ENCODE measurements at places on chromosomes 3 and 15.

DNA sequence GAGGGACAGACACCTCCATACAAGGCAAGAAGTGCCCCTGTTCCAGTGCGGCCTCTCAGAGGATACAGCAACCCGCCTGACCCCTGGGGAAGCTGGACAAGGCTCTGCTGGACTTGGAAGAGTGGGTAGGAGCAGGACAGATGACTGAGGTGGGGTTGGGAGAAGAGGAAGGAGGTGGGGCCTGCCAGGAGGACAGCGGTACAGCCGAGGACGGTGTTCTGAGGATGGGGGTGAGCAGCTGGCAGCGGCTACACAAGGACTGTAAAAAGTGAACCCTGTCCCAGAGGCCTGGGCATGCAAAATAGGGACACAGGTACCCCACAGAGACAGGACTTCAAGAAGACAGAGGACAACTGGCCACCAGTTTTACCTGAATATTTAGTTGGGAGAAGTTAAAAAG lies 23.5 kb upstream of the ELP6 start:
- DNase-seq, result no peak

GRCh38 chr15:64461721-64462162 lies 1.4 kb downstream of the ZNF609 start:
- no peak for DNase-seq

DNA sequence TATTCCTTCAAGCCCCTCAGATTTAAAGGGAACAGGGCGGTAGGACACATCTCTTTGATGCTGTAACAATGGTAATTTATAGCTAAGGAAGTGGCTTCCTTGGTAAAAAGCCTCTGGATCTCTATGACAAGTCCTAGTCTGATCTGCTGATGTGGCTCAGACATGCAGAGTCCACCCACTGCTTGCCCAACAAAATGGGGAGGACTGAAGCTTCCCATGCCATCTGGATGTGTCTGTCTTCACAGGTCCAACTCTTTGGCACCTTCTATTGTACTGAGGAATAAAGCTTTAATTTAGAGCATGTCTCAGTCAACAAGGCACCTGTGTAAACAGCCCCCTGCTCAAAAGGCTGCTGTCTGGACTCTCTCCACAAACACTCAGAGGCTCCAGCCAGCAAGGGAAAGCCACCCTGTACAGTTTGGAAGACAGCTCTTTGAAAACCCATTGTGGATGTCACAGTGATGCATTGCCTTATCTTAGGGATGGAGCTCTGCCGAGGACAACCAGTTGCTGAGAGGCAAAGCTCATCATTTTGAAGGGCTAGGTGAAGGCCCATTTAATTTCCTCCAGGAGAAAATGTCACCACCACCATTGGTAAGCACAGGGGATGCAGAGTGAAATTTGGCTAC lies 348.6 kb upstream of the GRM7 start:
- no peak for DNase-seq

DNA sequence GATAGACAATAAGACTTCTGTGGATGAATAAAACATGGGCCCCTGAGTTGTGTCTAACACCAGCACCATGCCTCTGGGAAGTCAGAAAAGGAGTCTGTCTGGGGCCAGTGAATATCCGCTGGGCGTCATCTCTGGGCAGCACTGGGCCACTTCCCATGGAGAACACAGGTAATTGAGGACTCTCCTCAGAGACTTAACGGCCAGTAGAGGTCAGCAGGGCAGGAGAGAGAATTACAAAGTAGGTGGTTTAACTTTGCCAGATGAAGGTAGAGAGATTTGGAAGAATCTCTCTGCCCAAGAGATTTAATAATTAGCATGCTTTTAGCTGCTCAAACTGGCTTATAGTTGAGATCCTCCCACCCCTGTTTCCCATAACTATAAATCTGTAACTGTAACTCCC lies 65.7 kb downstream of the OCA2 start:
- no peak for DNase-seq

GRCh38 chr3:170274641-170275040 lies 52.4 kb downstream of the PRKCI start:
- DNase-seq, result no peak

DNA sequence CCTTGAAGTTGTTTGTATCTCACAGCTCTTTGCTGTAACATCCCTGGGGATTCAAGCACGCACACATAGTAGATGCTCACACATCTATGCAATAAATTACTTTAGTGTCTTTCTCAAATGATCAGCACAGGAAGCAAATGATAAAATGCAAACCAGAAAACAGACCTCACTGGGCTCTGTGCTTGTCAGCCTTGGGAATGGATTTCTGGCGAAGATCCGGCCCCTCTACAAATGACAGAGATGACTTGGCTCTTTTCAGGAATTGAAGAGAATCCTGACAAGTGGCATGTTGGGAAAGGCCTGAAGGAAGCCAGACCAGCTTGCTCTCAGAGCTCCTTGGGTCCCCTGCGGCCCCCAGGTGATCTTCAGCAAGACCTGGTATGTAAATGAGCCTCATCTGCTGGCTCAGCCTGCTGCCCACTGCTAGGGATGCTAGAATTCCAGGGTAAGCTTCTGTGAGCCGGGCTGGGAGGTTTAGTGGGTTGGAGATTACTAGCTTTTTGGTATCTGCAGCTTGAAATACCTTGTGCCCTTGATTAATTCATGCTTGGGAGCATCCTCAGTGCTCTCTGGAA lies 54.1 kb downstream of the LPP start:
- peak; percentile 71 for DNase-seq

DNA sequence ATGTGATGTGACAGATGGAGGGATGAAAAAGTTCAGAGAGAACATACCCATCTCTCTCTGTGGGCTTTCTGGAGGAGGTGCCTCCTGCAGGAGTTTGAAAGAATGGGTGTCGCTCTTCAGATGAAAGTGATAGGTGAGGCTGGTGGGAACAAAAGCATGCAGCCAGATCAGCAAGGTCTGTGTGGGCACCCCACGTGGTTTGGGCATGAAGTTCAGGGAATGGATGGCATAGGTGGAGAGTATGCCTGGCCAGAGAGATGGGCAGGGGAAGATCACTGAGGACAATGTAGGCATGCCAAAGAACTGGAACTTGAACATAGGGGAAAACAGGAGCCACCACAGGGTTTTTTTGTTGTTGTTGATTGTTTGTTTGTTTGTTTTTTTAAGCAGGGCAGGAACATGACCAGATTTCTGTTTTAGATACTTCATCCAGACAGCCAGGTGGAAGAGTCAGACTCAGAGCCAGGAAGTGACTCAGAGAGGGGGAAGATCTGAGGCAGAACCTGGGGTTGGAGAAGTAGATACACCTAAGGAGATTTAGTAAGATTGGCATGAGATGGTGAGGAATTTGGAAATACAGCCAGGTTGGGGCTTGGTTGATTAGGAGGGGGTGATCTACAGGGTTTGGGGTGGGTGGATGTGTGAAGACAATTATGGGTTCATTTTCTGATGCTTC lies 64.8 kb upstream of the CLSTN2 start:
- DNase-seq, result no peak

DNA sequence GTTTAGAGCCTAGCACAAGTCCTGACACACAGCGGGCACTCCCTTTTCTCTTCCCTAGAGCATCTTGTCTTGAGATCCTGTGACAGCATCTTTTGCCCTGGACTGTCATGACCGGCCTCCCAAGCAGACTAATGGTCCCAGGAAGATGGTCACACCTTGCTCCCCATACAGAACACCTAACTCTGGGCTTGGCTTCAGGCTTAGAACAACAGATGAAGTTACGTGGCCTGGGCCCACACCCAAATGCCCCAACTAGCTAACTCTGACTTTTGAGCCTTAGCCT lies 781 bp upstream of the IP6K1 start:
- no peak for DNase-seq

DNA sequence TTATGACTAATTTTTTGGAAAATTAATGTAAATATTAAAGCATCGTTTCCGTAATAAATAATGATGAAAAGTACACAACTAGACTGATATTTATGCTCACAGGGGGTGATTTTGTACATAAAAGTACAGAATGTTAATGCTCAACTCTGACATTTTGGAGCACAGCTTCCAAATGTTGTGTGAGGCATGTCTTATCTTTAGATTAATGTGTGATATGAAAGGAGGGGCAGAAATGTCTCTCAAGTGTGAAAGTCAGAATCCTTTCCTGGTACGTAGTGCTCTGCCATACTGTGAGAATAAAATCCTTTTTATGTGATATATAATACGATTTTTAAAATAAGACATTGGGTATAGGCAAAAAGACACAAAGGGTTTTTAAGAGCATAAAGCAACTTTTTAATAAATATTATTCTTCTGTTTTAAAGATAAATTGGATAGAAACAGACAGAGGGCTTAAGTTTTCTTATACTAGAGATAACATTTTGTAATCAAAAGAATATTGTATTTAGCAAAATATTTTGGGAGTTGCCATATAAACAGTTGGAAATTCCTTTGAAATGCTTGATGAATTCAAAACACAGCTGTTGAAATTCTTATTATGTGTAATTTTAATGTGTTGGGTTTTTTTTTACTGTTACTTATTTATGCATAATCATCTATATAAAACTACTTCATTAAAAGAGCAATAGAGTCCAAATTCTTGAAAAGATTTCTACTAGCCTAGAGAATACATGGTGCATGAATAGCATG lies 389.7 kb downstream of the RAP2B start:
- no peak for DNase-seq

DNA sequence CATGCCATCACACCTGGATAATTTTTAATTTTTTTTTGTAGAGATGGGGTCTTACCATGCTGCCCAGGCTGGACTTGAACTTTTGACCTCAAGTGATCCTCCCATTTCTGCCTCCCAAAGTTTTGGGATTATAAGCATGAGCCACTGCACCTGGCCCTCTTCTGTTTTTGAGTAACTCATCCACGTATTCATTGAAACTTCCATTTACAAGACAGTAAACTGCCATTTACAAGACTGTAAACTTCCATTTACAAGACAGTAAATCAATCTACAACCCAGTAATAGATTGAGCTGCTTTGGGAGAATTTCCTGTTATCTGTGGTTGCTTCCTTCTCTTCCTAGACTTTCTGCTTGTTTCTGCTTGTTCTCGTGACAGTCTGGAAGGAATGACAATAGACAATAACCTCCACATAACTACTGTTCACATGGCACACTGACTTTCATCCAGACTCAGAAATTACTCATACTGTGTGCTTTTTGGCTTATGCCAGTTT lies 114.7 kb upstream of the CCNL1 start:
- no peak for DNase-seq

DNA sequence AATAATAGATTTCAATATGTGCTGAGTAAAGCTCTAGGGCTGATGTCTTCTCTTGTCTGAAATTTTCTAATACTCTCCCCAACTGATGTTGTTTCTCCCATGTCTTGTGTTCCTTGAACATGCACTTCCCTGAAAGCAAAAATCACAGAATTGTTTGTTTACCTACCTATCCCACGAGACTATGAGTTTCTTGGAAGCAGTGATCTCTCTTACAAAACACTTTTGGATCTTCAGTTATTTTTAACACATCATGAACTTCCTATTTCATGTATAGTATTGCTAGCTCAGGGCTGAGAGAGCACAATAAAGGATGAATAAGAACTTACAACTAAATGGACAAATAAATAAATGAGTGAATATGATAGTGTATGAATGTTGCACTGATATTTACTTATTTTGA lies 365.0 kb downstream of the ROBO2 start:
- no peak for DNase-seq

GRCh38 chr3:33911525-33912322 lies 113.3 kb downstream of the PDCD6IP start:
- DNase-seq, result peak; percentile 77

DNA sequence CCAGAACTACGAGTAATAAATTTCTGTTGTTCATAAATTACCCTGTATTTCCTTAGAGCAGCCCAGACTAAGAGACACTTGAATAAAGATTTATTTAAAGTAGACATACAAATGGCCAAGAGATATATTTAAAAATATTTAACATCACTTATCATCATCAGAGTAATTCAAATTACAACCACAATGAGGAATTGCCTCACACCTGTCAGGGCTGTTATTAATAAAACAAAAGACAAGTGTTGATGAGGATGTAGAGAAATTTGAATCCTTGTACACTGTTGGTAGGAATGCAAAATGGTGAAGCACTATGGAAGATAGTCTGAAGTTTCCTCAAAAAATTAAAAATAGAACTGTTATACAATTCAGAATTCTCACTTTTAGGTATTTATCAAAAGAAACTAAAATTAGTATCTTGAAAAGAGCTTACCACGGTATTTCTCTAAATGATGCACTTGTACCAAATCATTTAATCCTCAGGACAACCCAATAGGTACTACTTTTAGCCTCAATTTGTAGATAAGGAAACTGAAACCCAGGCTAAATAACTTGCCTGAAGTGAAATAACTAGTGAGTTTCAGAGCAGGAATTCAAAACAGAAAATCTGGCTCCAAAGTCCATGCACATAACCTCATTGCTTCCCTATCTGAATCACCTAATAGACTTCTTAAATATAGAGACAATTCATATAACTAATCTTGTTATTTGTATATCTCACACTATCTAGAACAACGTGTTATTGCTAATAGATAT lies 69.4 kb downstream of the ZBTB20 start:
- no peak for DNase-seq

DNA sequence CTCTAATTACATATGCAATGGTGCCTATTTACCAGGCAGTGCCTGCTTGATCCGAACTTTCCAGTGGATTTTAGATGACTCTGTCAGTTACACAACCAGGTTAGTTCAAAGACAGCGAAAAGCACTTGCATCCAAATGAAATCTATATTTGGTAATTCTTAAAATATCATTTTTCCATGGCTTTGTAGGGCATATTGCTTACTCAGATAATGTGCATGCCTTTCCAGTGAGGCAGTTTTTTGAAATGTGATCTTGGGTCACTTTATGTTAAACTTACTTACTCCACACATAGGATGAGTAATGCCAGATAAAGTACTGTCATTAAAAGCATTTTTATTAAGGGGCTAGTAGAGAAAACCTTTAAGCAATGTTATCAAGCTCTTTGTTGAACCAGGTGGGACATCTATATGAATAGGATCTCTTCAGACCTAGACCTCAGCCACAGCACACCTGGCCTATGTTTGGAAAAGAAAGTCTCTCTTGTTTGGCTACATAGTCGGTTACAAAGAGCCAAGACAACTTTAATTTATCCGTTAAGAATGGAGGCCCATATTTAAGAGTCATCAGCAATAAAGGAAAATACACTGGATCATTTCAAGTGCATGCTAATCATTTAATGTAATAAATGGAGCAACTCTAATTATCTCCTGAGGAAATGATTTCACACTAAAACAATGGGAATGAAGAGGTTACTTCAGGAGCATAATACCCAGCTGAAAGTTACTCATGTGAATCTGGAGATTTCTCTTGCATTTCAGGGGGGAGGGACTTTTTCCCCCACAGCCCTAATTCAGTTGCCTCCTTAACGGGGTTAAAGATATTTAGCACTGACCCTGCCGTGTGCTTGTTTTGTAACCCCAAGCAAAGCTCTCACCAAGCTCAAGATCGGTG lies 56.3 kb upstream of the TMCO5A start:
- DNase-seq, result peak; percentile 91

DNA sequence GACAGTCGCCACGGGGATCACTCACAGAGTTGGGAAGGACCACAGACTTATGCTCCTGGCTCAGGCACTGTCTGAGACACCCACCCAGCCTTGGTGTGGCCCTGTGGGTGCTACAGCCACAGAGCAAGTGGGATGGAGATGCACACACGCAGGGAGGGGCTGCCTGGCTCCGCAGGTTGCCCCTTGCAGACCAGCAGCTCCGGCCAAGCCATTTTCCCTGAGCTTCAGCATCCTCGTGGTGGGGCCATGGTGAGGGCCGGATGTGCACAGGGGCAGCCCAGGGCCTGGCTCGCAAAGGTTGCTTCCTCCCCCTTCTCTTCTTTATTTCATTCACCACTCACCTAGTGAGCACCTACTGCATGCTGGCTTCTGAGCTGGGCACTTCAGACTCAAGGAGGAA lies 55.4 kb upstream of the GRIP2 start:
- DNase-seq, result no peak

GRCh38 chr3:185024966-185025365 lies 127.9 kb downstream of the C3orf70 start:
- DNase-seq, result no peak

- no peak for DNase-seq
Measured at GRCh38 chr15:78712797-78713515, 71.9 kb upstream of the CHRNB4 start.
